ENCODE measurements at places on chromosomes 11 and 22. TPM values are rescaled to one million over a fixed set of nuclear protein-coding genes. Genes with fewer than 3 reads are reported as not detected.

DCPS gene
- total RNA-seq = 17.6 TPM

CLDN5 gene
- total RNA-seq = 2.2 TPM

C11orf86 gene
- 2.6 TPM for total RNA-seq

TRIM22 gene
- 27.4 TPM for total RNA-seq

GRAMD4 gene
- total RNA-seq = 80.9 TPM

MUC2 gene
- 1.5 TPM for total RNA-seq

TMEM223 gene
- 23.3 TPM for total RNA-seq

OSM gene
- total RNA-seq = not detected

P2RX6 gene
- total RNA-seq = 0.71 TPM

CARD16 gene
- total RNA-seq = 12.7 TPM

APOBEC3A gene
- 0.67 TPM for total RNA-seq

TMEM191B gene
- total RNA-seq = 5.2 TPM

EIF4ENIF1 gene
- total RNA-seq = 38.8 TPM

UBQLNL gene
- total RNA-seq = 0.19 TPM

DNA sequence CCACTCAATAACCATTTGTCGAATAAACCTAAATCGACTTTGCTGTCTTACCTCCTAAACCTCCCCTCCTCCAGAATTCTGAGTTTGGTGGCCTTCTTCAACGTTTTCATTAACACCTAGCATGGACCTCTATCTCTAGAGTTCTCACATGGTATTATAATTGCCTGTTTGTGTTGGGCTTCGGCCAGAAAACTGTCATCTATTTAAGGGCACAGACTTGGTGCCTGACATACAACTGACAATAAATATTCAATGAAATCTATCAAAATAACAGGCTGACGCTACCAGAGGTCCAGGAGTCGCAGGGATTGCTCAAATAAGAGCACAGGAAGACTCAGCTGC, 687 bp downstream of the ALKBH8 start:
- no peak for DNase-seq

DNA sequence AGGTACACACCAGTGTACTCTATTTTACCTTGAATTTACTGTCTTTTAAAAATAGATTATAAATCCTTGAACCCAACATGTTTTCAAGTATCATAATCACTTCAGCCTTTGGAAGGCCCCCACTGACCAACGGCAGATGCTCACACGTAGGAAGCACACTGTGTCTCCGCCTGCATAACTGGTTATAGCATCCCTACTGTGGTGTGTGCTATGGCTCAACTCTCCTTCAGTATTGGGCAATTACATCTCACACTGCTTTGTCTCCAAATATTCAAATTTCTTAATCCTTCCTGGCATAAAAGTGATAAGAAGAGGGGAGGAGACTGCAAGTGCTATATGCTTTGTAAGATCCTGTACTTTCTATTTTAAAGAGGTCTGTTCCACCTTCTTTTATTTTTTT, 165.7 kb downstream of the CADM1 start:
- no peak for DNase-seq

DNA sequence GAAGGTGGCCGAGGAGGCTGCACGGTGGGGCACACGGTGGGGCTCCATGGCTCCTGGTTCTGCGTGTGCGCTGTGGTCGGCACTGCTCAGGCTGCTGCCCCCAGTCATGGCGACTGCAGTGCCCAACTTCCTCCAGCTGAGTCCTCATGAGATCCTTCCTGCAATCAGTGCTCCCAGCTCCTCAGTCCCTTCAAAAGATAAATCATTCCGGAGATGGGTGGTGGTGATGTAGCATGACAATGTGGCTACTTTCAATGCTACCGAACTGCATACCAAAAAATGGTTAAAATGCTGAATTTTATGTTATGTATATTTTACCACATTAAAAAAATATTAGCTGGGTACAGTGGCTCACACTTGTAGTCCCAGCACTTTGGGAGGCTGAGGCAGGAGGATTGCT, 14.1 kb upstream of the VPREB1 start:
- no peak for DNase-seq

- DNase-seq = no peak
Observed at GRCh38 chr11:61151545-61152252, 9.5 kb downstream of the VPS37C start.

DNA sequence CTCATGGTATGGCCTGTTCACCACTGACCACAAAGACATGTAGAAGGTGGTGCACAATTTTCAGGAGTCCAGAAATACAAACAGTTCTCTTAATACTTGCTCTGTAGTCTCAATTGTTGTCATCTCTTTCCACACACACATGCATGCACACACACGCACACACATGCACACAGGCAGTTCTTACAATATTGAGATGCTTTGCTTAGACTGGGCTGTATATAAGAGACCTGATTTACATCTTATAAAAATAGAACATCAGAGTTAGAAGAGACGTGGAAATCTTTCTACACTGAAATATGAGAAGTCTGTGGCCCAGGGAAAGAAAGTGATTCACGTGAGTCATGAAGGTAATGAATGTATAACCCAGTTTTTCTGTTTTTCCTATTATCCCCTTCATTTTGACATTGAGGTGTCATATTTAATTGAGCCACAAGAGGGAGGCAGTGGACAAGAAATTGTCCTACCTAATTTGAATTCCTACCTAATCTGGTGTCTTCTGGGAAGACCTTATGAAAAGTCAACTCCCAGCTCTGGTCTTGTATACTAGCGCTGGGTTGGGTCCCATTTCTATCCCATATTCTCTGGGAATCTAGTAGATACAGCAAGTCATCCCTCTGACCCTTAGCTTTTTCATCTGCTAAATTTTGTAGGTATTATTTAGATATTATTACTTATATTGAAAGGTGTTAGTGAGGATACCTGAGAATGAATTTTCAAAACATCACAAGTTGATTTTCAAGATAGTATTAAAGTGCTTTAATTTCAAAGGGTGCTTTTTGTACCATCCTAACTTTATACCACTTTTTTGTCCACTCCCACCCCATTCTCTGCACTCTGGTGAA, 14.9 kb upstream of the MS4A4A start:
- no peak for DNase-seq

DNA sequence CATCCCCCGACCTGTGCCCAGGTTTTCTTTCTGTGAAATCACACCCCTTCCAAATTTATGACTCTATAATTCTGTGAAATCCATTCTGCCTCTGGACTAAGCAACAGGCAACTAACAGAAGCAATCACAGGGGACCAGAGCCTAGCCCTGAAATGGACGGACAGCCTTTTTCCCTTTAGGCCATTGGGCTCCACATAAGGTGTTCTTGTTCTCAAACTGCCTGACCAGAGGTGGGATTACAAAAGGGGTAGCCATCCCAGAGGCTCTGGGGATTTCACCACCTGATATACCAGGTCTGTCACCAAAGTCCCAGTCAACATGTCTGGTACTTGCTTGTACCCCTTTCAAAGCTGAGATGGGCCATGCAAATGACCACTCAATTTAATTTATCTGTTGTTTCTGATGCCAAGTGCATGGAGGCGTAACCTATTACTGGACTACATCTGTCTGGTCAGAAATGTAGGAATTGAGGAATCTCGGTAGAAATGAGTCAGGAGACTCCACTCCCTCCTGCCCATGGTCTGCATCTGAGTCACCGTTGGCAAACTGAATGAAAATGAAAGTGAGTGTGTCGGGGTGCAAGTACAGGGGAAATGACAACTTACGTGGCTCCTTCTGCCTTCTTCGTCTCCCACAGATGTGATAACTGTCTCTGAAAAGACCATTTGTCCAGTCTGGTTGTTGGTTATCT, 10.2 kb downstream of the DKK3 start:
- DNase-seq = peak; percentile 20

DNA sequence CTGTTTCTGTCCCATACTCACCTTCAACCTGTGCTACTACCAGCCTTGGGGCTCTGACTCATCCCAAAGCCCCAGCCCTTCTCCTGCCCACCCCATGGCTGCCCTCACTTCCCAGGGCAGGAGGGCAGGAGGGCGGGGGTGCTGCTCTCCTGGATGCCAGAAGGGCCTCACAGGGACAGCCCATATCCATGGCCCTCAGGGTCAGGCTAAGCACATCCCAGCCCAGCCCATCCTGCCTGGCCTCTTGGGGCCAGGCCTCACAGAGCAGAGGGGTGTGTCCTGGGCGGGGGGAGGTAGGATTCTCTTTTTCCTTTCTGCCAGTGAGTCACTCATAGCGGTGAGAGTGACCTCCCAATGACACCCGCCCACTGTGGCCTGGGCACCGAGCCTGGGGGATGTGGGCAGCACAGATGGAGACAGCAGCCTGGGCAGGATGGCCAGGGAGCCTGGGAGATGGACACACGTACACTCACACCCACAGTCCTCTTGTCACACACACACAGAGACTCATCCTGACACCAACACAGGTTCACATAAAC, 2.4 kb downstream of the LTBP3 start:
- DNase-seq = no peak

GRCh38 chr22:28891156-28891733, 7.9 kb downstream of the ZNRF3 start:
- DNase-seq = no peak

GRCh38 chr11:94553938-94554337, 10.2 kb downstream of the FUT4 start:
- DNase-seq = no peak

GRCh38 chr11:18692941-18693760, 5.4 kb upstream of the TMEM86A start:
- DNase-seq = no peak

GRCh38 chr22:38465673-38466490, 2.0 kb upstream of the KDELR3 start:
- DNase-seq = no peak

DNA sequence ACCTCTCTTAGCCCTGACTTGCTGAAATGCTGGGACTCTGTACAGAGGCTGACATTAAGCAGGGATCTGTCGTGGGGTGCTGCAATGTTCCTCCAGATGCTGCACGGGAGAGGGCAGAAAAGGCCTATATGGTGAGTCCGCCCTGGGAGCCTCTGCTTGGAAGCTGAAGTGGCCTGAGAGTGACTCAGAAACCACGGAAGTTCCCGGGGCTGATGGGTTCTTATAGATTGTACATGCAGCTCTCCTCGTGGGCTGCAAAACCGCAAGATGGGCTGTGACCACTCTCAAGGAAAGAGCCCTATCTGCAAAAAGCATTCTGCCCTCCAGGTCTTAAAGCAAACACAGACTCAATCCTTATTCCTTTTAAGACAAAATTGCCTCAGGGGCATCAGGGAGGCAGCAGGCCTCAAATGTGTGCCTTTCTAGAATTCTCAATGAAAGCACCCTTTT, 5.8 kb upstream of the SLC43A3 start:
- DNase-seq = no peak

GRCh38 chr11:111305876-111306275, 7.5 kb downstream of the POU2AF3 start:
- no peak for DNase-seq

GRCh38 chr11:112634551-112634950, 326.7 kb upstream of the NCAM1 start:
- no peak for DNase-seq

DNA sequence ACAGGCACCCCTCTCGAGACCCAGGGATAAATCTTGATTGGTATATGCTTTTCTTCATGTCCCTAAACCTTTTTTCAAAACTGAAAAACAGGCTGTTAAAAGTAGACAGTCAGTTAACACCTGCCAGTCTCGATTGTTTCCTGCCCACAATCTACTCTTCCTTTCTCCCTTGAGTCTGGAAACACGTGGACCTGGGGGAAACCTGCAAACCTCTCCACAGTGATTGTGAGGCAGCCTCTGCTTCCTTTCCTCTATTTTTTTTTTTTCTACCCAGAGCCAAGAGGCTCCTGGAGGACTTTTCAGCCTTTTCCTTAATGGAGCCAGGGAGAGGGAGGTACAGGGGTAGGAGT, 69.4 kb upstream of the CLMP start:
- no peak for DNase-seq

- DNase-seq = no peak
Observed at GRCh38 chr11:101707477-101707876, 123.7 kb upstream of the TRPC6 start.

- DNase-seq = no peak
Observed at GRCh38 chr11:9385327-9385899, 961 bp downstream of the IPO7 start.

DNA sequence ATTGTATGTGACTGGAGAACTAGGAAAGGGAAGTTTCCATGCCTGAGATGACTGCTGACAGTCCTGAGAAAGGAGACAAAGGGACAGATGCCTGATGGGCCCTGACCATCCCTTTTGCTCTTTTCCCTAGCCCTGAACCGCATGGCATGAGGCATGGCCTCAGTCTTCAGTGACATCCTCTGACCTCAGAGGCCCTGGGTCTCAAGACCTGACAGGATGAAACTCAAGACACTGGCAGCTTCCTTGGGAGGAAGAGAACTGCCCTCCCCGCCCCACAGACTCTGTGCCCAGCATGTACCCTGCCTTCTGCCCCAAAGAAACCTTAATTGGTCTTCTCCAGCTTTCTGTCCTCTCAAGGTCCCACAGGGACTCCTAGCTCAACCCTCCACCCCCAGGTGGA, 444.1 kb downstream of the SOX6 start:
- DNase-seq = no peak

- no peak for DNase-seq
Observed at GRCh38 chr11:78022397-78023396, at the start of gene KCTD14. Gene KCTD14 (minus strand): TSS chr11:78023276. CDS start chr11:78023249, 27 bp downstream.

GRCh38 chr11:10828402-10828801, 19.7 kb upstream of the EIF4G2 start:
- no peak for DNase-seq

All from type B pancreatic cell (in vitro differentiated cells).